Stimulated activated CD8-positive, alpha-beta memory T cell treated with anti-CD3 and anti-CD28 coated beads, Interleukin-4, amount 100 ng/mL, for 1 hour (primary cell): ENCODE measurements at places on chromosomes 4 and X.

DNA sequence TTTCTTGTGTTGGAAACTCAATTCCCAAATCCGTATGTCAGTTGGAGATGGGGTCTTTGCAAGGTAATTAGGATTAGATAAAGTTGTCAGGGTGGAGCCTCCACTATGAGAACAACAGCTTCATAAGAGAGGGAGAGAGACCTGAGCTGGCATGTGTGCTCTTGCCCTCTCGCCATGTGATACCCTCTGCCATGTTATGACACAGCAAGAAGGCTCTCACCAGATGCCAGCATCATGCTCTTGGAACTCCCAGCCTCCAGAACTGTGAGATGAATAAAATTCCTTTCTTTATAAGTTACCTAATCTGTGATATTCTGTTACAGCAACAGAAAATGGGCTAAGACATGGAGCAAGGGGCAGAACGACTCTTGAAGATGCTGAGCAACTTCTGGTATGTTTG is 201.9 kb upstream of the BOD1L1 start:
- DNase-seq, result no peak

DNA sequence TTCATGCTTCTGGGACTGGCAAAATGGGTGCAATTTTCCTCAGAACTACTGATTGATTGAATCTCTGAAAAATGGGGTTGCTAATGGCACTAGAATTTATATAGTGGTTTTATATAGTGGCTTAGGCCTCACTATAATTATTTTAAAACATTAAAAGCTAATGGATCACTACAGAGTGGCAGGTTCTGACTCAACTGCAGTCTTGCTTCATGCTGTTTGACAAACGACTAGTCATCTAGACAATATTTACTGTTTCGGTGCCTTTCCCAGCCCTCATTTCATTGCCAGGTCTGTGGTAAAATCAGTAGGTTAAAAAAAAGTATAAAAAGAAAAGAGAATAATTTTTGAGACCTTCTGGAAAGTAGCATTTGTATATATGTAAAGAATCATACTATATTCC is 352.8 kb upstream of the ATOH1 start:
- DNase-seq, result no peak

GRCh38 chr4:60743654-60744053 is 456.5 kb upstream of the ADGRL3 start:
- no peak for DNase-seq

DNA sequence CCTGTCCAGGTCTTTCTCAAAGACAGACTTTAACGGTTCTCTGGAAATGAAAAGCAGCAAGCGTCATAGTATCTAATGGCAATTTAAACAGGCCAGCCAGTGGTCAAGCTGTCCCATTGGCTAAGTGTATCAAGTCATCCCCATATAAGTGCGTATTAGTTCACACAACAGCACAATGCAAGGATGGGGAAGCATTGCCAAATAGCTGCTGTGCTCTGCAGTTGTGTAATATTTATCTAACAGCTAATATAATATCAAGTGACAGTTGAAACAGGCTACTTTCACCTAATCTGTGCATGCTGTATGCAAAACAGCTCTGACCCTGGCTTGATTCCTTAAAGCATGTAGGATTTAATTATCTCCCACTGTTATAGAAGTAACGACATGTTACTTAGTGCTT is 134.8 kb upstream of the PPARGC1A start:
- DNase-seq, result no peak

GRCh38 chr4:37649268-37649667 is 36.9 kb downstream of the RELL1 start:
- no peak for DNase-seq

- no peak for DNase-seq
Observed at GRCh38 chr4:74588350-74588749, 143.4 kb downstream of the AREG start.

DNA sequence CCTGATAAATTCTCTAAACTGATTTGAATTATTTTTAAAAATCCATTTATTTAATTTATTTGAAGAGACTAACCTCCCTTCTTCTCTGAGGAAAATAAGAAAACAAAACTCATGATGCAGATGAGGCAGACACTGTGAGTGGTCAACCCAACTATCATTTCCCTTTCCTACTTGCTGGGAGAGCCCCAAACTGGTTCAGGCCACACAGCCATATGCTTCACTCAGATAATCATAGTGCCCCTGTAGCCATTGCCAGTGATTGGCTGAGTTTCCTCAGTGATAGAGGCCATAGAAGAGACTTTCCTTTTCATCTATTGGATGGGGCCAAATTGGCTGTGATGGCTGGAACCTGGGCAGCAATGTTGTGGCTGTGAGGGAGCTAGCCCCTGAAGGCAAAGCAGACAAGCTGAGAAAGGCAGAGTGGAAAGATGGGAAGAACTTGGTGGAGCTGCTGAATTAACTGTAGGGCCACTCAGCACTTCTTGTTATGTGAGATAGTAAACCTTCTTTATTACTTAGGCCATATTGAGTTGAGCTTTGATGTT is 49.8 kb downstream of the RAB33B start:
- no peak for DNase-seq

- no peak for DNase-seq
Observed at GRCh38 chr4:155787113-155787710, 28.4 kb downstream of the GUCY1B1 start.

DNA sequence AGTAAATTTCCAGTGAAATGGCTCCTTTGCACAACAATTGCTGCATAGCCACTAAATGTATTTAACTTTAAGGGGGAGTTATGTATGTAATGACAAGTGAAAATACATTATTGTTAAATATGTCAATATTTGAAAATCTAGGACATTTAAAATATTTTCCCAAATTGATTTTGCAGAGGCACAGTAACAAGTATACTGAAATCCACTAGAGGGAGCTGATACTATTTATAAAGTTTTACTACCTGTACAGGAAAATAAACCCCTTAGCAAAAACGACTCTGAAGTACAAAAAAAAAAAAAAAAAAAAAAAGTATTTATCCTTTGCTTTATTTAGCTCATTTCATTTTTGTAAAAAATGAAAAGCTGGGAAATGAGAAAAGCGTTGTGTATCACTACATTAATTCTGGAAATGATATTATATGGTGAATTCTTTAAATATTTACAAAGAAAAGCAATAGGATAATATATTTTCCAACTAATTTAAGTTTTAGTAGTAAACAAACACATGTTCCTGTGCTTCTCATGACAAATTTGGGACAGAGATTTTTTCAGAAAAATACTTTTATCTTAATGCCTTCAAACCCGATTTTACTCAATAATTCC is 727.7 kb downstream of the DMD start:
- no peak for DNase-seq

DNA sequence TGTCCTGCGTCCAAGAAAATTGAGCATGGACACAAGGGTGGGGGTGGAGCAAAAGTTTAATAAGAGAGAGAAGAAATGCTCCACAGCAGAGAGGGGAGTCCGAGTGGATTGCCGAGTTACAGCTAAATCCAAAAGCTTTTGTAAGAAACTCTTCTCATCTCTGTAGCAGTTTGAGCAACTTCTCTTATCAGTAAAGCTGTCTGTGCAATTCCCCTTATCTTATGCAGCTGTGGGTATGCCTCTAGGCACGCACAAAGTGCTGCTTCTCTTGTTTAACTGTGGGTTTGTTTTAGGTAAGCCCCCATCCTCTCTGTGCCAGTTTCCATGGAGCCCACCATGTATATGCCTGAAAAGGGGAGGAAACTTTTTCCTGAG is 44.8 kb downstream of the HMGB2 start:
- no peak for DNase-seq

DNA sequence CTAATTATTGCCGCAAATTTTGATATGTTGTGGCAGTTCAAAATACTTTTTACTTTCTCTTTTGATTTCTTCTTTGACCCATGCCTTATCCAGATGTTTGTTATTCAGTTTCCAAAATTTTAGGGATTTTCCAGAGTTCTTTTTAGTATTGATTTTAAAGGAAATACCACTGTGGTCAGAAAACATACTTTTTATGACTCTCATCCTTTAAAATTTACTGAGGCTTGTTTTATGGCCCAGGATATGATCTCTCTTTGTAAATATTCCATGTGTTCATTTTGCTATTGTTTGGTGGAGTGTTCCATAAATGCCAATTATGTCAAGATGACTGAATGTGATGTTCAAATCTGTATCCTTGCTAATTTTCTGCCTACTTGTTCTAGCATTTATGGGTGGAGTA is 272.3 kb upstream of the DIPK2B start:
- no peak for DNase-seq

- DNase-seq, result no peak
Observed at GRCh38 chr4:75549019-75549418, 6.8 kb upstream of the ODAPH start.

GRCh38 chr4:102246416-102246815 is 98.9 kb downstream of the SLC39A8 start:
- no peak for DNase-seq

- DNase-seq, result no peak
Observed at GRCh38 chrX:22012051-22012450, 20.1 kb upstream of the PHEX start.

DNA sequence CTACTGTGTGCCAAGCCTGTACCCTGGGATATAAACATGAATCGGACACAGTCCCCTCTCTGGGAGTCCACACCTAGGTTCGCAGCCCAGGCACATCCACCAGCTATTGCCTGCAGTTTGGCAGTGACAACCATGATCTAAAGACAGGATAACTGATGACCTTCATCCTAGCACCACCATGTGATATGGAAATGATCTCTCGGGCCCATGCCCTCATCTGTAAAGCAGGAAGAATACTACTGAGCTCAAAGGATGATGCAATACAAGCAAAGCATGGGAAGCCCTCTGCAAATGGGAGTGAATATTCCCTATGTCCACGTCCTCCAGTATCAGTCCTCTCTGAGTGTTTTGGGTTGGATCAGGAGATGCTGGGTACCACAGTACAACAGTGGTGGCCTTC is 80.9 kb upstream of the MSX1 start:
- no peak for DNase-seq

- no peak for DNase-seq
Observed at GRCh38 chr4:150679018-150679764, 97.2 kb downstream of the MAB21L2 start.
